Activated CD8-positive, alpha-beta memory T cell treated with anti-CD3 and anti-CD28 coated beads, Interleukin-2, amount 10 ng/mL, durations not matched to agents 7 days and 5 days (primary cell): ENCODE measurements at places on chromosomes 1 and 21. TPM values are rescaled to one million over a fixed set of nuclear protein-coding genes. Genes with fewer than 3 reads are reported as not detected.

C1orf87 gene
- total RNA-seq = not detected

CLCA4 gene
- not detected for total RNA-seq

RORC gene
- 0.30 TPM for total RNA-seq

NOS1AP gene
- not detected for total RNA-seq

KANK4 gene
- not detected for total RNA-seq

MSTO1 gene
- total RNA-seq = 60.3 TPM

CELA3B gene
- total RNA-seq = not detected

ZP4 gene
- total RNA-seq = not detected

CCNL2 gene
- 124 TPM for total RNA-seq

REN gene
- total RNA-seq = not detected

PIGR gene
- total RNA-seq = 0.07 TPM

MCOLN2 gene
- 51.8 TPM for total RNA-seq

NTRK1 gene
- total RNA-seq = 2.8 TPM

AJAP1 gene
- not detected for total RNA-seq

F3 gene
- total RNA-seq = 0.23 TPM

KCNK1 gene
- total RNA-seq = 0.61 TPM

TSNAX gene
- 38.0 TPM for total RNA-seq

C1orf56 gene
- 1.2 TPM for total RNA-seq

SLC6A17 gene
- not detected for total RNA-seq

SPRR1B gene
- total RNA-seq = not detected

HTR6 gene
- total RNA-seq = not detected

SPRR2A gene
- not detected for total RNA-seq

HJV gene
- total RNA-seq = not detected

SLC5A9 gene
- total RNA-seq = not detected

SYNJ1 gene
- 15.2 TPM for total RNA-seq

TRIM67 gene
- not detected for total RNA-seq

TMEM269 gene
- total RNA-seq = not detected

RXFP4 gene
- not detected for total RNA-seq

GPA33 gene
- total RNA-seq = 0.64 TPM

GPR153 gene
- 1.1 TPM for total RNA-seq

LMX1A gene
- not detected for total RNA-seq

SPRR2E gene
- total RNA-seq = not detected

RABGGTB gene
- 94.0 TPM for total RNA-seq

PCAT6 gene
- 0.58 TPM for total RNA-seq

MTOR gene
- 52.0 TPM for total RNA-seq

PRMT6 gene
- 13.1 TPM for total RNA-seq
